NCI-H2029 (cell line): ENCODE measurements at places on chromosomes 2 and 18.
A peak's percentile ranks its signal among the peaks of the same experiment; 100 is the strongest.

DNA sequence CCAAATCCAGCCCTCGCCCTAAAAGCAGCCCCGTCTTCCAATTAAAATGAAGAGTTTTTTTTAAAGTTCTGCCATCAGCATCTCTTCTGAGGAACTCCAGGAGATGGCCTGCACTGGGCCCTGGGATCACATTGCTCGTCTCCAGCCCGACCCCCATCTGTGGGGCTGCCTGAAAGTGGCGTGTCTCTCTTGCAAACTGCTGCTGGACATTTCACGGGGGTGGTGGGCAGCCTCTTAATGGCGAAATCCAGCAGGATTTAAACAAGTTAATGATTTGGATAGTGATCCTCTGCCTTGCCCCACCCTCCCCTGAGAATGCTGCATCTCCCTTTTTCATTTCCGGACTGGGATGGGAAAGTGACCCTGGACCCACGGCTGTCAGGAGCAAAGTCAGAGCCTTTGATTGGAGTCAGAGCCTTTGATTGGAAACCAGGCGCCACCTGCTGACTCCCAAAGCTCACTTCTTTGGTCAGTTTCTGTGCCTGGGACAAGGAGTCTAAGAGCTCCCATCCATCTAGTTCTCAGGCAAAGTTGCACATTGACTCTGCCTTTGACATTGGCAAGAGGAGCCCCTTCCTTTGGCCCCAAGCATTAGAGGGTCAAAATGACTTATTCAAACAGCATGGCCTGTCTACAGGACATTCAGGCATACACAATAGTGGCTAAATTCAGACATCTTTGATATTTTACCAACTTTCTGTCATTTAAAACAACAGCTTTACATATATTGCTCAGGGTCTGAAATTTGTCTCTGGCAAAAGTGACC lies 155.2 kb downstream of the SH3BP4 start:
- peak; percentile 55 for DNase-seq

DNA sequence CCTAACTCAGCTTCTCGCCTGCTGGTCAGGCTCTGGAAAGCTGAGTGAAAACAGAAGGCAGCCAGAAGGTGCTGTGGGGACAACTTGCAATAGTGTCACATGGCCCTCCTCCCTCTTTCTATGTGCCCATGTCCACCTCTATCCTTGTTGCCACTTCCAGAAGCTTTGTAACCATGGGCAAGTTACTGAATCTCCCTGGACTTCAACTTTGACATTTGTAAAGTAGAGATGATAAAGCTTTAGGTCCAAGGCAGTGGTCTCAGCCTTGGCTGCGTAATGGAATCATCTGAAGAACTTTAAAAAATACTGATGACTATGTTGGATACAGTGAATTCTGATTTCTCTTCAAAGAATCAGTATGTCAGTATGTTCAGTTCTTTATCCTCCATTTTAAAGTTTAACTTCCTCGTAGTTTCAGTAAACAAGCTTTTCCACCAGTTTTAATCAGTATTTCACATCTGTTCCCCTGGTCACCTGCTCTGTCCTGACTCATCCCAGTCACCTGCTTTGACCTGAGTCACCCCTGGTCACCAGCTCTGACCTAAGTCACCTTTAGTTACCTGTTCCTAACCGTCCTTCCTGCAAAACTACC lies 245.2 kb upstream of the STON1 start:
- no peak for DNase-seq

DNA sequence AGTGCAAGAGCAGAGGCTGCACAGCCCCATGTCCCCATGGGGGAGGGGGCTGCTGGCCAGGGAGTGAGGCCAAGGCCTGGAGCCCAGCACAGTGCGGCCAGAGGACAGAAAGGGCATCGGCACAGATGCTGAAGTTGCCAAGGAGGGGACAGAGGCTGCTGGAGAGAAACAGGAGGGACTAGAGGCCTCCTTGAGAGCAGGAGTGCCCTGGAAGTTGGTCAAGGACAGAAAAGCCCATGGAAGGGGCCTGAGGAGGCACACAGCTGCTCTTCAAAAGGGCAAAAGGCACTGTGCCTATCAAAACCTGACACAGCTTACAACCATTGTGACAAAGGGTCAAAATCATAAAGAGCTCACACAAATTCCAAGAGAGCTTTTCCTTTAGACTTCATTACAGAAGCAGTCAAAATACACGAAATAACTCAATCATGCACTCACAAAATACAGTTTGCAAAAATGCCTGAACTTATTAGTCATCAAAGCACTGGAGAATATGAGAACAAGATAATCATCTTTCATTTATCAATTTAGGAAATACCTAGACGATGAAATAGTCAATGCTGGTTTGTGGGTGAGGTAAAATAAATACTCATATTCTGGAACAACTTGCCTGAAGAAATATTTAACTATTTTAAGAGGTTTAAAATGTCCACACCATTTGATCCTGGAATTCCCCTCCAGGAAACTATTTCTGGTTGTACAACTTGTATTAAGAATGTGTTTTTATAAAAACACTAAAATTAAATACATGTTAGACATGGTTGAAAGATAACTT lies 79.6 kb downstream of the USP40 start:
- DNase-seq: no peak

- no peak for DNase-seq
Observed at GRCh38 chr18:6109743-6110142, 214.4 kb upstream of the TMEM200C start.

GRCh38 chr2:216792222-216793021 lies 67.4 kb downstream of the TNP1 start:
- peak; percentile 13 for DNase-seq

DNA sequence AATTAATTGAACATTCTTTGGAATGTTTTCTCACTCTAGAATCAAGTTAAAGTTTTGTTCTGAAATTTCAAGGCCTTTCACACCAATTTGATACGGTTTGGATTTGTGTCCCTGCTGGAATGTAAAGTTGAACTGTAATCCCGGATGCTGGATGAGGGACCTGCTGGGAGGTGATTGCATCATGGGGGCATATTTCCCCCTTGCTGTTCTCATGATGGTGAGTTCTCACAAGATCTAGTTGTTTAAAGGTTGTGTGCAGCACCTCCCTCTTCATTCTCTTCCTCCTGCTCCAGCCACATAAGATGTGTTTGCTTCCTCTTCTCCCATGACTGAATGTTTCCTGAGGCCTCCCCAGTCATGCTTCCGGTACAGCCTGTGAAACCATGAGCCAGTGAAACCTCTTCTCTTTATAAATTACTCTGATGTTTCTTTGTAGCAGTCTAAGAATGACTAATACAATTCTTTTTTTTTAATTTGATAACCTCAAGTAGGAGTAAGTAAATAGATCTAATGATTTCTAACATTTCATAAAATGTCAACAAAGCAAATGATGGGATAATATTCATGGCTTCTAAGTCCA lies 144.2 kb upstream of the CDH7 start:
- no peak for DNase-seq

DNA sequence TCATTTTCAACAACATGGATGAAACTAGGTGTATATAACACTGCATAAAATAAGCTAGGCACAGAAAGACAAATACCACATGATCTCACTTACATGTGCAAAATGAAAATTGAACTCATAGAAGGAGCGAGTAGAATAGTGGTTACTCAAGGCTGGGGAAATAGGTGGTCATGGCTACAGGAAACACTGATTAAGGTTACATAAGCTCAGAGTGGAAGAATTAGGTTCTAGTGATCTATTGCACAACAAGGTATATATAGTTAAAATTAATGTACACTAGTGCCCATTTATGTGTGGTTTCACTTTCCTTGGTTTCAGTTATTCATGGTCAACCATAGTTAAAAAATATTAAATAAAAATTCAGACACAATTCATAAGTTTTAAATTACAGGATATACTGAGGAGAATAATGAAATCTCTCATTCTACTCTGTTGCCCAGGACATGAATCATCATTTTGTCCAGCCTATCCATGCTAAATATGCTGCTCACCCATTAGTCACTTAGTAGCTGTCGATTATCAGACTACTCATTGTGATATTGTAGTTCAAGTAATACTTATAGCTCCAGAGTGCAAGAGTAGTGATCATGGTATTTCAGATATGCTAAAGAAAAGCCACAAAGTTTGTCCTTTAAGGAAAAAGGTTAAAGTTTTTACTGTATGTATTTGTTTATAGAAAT lies 1530.9 kb upstream of the LRRTM1 start:
- DNase-seq: no peak

DNA sequence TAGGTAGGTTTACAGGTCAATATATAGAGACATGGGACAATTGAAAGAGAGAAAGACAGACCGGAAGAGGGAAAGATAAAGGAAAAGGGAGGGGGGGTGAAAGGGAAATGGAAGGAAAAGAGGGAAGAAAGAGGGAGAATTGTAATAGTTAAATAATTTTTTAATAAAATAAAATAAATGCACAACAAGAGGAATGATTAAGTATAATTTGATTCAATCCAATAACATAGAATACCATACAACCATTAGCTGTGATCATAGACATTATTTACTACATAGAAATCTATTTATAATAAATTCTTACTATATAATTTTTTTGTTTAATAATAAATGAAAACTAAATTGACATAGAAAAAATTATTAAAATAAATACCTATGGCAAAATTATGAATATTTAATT lies 330.7 kb downstream of the NR4A2 start:
- no peak for DNase-seq

GRCh38 chr18:13643261-13643751 lies 83.1 kb downstream of the FAM210A start:
- no peak for DNase-seq

DNA sequence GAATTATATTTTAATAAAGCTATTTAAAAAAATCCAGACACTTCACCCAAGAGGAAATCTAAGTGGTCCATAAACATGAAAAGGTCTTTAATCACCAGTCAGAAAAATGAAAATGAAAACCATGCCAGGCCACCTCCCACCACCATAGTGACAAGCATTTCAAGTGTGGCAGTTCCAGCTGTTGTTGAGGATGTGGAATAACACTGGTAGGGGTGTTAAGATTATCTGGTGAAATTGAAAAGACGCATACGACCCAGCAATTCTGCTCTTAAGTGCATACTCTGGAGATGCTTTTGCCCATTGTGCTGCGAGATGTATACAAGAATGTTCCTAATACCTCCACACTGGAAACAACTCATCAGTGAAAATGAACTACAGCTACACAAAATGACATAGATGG lies 82.2 kb downstream of the MSH2 start:
- DNase-seq: no peak

DNA sequence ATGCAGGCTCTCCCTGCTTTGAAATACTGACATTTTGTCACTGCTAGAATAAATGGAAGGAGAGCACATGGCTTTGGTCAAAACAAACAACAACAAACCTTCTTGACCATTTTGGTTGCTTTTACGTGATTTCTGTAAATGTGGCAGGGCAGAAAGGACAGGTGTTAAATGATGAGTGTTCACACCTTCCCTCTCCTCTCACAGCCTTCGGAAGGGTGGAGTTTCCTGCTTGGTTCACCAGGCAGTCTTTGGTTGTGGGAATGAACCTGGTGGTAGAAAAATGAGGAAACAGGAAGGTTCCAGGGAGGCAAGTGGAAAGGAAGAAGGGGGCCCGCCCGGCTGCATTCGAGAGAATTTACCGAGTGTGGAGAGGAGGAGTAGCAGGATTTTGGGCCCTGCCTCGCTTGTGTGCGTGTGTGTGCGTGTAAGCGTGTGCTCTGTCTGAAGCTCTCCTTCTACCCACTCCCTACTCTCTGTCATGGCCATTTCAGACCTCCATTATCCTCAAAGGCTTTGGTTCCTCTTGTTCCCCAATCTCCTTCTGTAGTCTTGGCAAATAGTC lies 23.7 kb upstream of the SPP2 start:
- no peak for DNase-seq

DNA sequence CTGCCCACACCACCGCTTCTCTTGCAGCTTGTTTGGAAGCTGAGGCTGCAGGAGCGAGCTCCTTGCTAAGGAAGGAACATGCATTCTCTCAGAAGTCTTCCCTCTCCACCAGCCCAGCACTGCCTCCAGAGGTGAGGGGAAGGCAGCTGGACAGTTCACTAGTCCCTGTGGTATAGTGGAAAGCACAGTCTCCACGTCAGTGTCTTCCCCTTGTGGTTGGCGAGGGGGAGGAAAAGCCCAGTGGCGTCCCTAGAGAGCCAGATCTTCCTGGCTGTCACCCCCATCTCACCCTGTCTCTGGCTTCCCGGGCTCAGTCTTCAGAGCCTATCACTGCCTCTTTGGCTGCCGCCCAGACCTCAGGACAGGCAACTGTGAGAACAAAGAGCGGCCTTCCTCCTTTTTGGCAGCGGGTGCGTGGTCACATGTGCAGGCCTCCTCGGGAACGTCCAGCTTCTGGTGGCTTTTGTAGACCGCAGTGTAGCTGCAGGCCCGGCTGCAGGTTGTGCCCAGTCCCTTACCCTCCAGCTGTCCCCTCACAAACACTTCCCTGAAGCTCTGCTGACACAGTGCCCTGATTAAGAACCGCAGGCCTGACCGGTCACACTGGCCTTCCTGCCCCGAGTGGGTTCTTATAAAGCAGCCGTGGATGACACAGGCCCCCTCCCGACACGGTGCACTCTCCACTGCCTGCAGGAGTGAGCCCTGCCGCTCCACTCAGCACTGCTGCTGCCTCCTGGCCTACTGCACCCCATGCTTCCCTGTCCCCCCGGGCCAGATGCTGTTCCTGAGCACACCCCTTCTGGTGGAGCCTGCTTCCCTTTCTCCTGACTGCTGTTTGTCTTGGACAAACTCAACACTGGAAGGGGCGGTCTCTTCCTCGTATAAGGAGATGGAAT lies 90.9 kb downstream of the RNF144A start:
- DNase-seq: peak; percentile 71

- DNase-seq: no peak
Observed at GRCh38 chr2:1881502-1881901, 137.2 kb upstream of the PXDN start.

DNA sequence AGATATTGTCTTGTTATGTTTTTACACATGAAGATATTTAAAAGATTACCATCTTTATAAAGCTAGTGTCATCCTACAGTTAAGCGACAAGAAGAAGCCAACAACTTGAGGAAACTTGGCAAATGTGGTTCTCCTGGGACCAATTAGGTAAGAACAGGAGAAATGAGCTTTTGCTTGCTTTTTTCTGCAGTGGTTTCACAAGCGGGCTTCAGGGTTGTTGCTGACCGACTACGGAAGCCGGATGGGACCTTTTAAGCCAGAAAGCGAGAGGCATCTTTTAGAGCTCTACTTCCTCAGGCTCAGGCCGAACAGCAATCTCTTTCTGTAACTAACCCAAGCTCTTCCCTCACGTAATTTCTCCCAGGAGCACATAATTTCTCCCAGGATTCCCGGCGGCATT lies 256.5 kb downstream of the CNTNAP5 start:
- DNase-seq: no peak

DNA sequence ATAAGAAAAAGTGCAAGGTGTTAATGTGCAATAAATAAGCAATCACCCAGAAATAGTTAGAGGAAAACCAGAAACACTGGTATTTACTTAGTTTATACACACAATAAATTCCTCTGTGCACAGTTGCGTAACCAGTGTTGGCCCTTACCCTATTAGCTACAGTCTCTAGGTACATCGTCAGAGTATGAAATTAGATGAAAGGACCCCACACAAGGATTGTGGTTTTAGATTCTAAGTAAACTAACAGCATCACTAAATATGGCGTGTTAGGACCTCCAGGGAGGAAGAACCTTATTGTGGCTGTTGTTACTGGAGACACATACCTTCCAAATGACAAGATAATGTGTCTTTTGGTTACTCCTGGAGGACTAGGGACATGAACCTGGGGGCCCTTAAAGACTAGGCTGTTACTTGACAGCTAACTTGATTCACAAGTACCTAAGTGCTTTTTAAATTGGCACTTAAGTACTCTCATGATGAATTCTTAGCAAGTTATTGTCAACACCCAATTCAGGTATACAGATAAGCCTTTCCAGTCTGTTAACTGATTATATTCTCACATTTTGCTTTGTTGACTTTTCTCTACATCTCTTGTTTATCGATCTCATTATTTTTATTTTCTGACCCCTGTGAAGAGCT lies 115.3 kb downstream of the FEZ2 start:
- DNase-seq: no peak
